Testis (tissue), 5 donors: ENCODE measurements at places on chromosomes 2 and 18. TPM values are rescaled to one million over a fixed set of nuclear protein-coding genes. Genes with fewer than 3 reads are reported as not detected.

DNA sequence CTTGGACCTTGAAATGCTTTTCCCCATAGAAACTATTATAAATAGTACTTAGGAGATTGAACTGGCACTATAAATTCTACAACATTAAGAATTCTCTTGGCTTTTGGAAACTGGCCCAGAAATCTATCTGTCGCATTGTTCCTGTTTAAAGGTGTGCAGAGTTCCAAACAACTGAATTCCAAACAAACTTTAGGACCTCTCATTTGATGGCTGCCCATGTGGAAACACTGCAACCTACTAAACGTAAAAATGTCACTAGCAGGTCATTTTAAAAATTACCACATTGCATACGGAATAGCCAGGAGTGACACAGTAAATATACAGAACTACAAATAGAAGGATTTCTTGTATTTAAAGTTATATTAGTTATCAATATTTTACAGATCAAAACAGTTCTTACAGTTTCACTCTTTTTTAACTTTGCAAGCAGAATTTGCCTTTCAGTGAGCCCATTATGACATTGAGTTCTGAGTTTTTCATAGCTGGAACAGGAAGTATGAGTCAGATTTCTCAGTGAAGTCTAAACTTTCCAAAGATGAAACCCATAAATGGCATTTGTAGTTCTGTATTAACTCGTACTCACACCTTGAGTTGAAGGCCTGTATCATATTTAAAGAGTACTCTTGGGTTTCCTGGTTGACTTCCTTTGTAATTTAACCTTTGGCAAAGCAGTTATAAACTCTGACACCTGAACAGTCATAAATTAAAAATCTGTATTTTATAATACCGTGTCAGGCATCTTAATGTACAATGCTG is 142.3 kb upstream of the BOD1L2 start:
- DNase-seq: no peak

GRCh38 chr2:215536510-215536909 is 100.6 kb upstream of the FN1 start:
- DNase-seq: no peak

SLC25A12 gene
- polyA plus RNA-seq: 16.7 TPM

KCNF1 gene
- polyA plus RNA-seq: 0.70 TPM

HOXD12 gene
- polyA plus RNA-seq: not detected

DNA sequence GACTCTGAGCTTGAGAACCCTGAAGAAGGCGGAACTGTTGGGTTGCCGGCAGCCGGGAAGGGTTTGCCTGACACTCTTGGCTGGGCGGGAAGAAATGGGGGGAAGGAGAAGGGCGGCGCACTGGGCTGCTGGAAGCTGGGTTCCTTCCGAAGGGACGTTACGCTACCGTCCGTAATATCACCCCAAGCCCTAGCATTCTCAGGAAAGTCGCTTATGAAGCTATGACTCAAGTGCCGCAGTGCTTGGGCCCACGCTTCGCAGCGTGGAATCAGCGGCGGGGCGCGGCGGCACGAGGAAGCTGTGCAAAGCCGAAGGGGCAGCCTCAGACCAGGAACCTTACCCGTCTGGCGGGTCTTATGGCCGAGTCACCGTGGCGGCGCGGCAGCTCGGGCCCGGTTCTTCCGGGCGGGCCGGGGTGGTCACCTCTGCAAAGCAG is 50.2 kb upstream of the SIGLEC15 start:
- DNase-seq: peak; percentile 83

GRCh38 chr2:64607381-64608304 is 46.1 kb downstream of the SERTAD2 start:
- no peak for DNase-seq

GRCh38 chr2:133812826-133813617 is 244.8 kb upstream of the NCKAP5 start:
- DNase-seq: no peak

DNA sequence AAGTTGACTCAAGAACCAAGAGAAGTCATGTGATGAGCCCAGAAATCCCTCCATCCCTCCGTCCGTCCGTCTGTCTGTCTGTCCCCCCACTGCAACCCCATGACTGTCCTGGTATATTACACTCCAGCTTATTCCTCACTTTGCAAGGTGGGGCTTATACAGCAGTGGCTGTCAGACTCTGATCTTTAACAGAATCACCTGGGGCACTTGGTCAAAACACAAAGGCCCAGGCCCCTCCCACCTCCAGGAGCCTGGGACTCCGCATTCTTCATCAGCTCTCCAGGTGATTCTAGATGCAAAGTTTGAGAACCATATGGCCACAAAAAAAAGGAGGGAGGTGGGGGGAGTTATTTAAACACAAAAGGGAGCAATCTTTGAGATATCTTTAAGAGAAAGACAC is 61.4 kb downstream of the MYO5B start:
- DNase-seq: no peak
